Nephron progenitor cell (in vitro differentiated cells): ENCODE measurements at places on chromosomes 12 and 14.

GRCh38 chr14:96681829-96682228 lies 115.4 kb upstream of the VRK1 start:
- DNase-seq, result no peak

GRCh38 chr12:91111366-91112325 lies at the start of gene LUM:
LUM (minus strand) TSS chr12:91111494; CDS start chr12:91108979, 2,515 bp downstream.
- DNase-seq, result peak; percentile 8

- DNase-seq, result no peak
Observed at GRCh38 chr12:12081836-12082497, 11.2 kb downstream of the BCL2L14 start.

GRCh38 chr12:122860040-122860853 lies 25.0 kb downstream of the HIP1R start:
- DNase-seq, result peak; percentile 87

GRCh38 chr14:81350344-81351130 lies 49.6 kb downstream of the STON2 start:
- no peak for DNase-seq

- no peak for DNase-seq
Observed at GRCh38 chr14:76320975-76321374, 55.0 kb upstream of the ESRRB start.

DNA sequence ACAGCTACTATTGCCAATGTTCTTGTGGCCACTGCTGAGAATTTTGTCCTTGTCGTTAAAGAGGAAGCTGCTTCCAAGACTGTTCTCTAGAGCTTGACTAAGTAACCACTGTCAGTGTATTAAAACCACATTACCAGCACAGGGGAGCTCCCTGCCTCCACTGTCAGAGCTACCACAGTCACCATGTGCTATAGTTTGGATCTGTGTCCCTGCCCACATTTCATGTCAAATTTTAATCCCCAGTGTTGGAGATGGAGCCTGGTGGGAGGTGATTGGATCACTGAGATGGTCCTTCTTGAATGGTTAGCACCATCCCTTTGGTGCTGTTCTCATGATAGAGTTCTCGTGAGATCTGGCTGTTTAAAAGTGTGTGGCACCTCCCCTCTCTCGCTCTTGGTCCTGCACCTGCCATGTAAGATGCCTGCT lies 23.2 kb upstream of the RAP1B start:
- DNase-seq, result no peak

DNA sequence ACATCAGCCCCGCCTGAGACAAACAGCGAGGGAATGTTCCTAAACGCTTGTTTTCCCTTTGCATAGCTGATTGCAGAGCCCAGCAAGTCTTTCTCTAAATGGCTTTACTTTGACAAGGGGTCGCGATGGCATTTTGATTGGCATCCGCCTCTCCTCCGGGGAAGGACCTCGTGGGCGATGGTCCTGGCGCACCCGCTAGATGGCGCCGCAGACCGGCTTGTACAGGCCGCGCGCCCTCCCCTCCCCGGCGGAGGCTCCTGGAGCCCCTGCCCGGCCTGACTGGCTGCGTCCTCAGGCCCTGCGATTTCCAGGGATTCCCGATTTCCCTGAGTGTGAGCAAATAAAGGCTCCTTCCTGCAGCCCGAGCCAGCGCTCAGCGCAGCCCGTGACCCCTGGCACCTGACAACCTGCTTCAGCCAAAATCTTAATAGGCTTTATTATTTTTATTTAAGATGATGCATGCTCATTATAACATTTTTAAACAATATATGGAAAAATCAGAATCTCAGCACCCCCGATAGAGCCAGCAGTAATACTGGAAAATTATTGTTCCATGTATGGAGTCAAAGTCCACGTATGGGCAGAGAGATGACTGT lies 468.3 kb downstream of the AACS start:
- peak; percentile 88 for DNase-seq

DNA sequence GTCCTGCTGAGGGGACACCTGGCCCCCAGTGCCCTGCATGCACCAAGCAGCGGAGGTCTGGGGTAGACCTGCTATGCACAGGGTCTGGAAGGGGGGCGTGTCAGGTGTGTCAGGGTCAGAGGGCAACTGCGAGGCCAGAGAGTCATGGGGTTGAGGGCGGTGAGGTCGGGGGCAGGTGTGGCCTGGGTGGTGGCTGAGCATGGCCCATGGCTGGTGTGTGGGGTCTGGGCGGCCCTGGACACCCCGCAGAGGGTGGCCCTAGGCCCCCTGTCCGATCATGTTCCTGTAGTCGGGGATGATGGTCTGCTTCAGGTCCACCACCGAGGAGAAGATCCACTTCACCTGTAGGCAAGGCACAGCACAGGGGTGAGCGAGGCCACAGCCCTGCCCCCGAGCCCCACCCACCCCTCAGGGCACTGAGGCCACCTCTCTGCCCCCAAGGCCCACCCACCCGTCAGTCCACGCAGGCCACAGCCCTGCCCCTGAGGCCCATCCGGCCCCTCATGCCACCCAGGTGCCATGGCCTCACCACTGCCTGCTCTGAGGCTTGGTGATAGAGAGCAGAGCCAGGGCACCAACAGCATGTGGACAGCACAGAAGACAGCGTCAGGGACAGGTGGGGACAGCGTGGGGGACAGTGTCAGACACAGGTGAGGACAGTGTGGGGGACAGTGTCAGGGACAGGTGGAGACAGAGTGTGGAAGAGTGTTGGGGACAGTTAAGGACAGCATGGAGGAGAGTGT lies 211.3 kb downstream of the TMEM121 start:
- no peak for DNase-seq

- DNase-seq, result no peak
Observed at GRCh38 chr14:97097296-97097695, 300.1 kb downstream of the VRK1 start.

DNA sequence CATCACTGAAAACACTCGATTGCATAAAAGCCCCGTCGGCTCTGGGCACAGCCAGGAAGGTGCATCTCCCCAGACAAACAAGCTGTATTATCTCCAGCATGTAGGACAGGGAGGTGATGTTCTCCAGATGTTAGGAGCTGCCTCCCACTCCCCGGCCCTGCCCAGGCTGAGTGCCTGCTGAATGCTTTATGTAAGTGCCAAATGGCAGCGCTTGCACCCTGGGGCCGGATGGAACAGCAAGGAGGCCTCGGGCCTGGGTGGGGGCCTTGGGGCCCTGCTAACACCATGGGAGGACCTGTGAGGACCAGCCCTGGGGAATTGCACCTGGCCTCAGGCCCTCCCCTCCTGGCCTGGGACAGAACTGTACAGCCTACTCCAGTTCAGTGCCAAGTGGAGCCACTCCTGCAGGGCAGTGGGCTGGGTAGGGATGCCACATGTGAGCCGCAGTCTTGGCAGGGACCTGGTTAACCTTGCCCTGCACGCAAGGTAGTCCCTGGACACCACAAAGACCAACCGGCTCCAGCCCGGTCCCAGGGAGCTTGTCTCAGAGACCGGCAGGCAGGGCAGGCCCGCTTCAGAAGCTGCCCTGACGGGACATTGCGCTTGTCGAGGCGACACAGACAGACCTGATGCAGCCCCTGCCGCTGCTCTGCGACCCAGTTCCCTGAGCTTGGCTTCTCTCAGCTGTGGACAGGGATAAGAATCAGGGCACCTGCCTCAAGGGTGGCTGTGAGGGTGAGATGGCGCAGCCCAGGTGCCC lies 35.3 kb upstream of the PPP1R13B start:
- DNase-seq, result no peak

DNA sequence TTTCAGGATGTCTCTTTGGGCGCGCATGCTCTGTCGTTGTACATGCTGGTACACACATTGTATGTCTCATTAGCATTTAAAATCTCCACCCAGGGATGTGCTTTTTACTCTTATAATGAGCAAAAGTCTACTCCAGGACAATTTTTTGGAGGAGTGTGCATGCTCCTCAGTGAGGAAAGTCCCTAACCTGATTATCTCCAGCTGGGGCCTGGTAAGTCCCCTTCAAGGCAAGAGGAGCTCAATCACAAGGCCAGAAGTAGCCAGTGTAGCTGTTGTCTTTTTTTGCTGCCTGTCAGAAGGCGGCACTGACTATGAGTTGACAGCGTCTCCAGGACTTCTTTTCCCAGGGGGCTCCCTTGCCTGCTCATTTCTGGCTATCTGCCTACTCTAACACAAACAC lies 218.3 kb upstream of the CNTN1 start:
- DNase-seq, result peak; percentile 5

- no peak for DNase-seq
Observed at GRCh38 chr14:55713486-55713885, 133.5 kb downstream of the KTN1 start.

DNA sequence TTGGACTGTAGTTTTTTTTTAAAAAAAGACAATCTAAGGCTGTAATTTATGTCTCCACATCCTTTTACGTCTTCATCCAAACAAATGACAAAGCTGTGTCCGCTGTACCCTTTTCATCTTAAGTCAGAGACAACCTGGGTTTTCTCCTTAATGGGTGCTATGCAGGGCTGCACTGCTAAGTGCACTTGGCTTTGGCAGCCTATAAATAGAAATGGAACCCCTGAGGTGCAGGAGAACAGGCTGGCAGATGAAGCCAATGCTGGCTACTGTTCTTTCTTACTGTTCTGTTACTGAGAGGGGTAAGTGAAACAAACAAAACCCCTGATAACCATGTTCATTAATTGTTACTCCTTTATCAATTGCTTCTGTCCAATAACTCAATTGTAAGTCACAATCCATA lies 47.1 kb upstream of the KICS2 start:
- no peak for DNase-seq

GRCh38 chr14:26412421-26412820 lies 185.4 kb downstream of the NOVA1 start:
- DNase-seq, result no peak

GRCh38 chr14:72646861-72647528 lies 246.9 kb downstream of the DPF3 start:
- DNase-seq, result no peak

DNA sequence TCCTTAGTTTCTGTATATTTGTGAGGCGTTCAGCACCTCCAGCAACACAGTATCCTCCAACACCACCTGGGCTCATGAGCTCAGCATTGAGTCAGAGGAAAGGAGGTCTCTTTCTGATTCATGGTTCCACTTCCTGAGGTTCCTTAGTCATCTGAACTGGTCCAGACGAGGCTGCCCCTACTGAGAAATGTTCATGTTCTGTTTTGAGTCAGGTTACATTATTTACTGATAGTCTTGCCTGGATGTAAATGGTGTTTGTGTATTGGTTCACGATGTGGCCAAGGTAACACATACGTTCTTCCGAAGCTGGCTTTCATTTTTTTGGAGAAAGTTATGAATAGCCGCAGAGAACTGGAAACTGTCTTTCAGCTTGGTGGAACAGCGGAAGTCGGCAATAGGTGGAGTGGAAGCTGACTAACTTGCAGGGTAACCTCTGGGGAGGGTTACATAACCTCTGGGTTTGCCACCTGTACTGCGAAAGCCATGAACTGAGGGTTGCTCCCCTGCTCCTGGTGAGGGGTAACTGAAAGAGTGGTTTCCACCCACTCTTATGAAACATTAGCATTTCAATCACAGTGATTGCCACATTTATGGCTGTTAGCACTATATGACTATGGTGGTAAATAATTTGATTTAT lies 42.2 kb upstream of the MANSC4 start:
- DNase-seq, result no peak

DNA sequence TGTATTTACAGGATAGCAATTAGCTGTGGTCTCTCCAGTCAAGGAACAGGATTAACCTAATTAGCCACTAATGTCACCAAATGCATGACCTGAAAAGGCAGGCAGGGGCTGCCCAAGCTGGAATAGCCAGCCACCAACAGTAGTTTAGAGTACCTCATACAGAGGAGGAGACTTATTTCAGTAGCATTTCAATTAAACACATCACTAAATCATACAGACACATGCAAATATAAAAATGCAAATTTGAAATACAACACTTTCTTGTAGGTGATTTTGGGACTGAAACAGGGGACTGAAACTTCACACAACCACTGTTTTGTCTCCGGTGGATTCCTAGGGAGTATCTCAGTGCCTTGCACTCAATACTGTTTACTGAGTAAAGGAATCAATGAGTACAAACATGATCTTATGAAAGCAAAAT lies 636 bp upstream of the IFNG-AS1 start:
- DNase-seq, result no peak

- DNase-seq, result no peak
Observed at GRCh38 chr12:68613209-68613904, 2.7 kb downstream of the RAP1B start.

- no peak for DNase-seq
Observed at GRCh38 chr14:32620724-32621123, 291.6 kb downstream of the AKAP6 start.

DNA sequence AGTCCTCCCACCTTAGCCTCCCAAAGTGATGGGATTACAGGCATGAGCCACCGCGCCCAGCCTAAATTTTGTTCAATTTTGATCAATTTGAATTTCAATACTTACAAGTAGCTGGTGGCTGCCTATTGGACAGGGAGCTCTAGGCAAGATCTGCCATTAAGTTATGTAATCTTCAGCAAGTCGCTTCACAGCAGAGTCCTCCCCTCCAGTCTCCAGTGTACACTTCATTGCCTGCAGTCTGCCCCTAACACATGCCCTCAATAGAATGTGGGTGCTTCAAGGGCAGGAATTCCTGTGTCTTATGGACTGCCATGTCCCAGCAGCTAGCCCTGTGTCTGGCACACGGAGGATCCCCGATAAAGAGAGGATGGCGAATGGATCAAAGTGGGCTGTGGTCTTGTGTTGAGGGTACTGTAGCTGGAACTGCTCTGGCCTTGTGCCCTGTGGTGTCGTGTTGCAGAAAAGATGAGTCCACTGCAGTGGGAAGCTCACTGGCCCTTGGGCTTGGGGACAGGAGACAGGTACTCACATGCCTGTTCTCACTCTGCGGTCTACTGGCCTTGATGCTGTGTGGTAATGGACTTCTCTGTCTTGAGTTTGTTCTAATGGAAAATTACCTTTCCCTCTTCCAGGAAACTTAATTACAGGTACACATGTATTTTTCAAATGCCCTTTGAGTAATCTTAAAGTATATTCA lies 67.6 kb downstream of the TECPR2 start:
- DNase-seq, result peak; percentile 27

- DNase-seq, result no peak
Observed at GRCh38 chr12:57201219-57201618, 15.4 kb upstream of the NXPH4 start.

DNA sequence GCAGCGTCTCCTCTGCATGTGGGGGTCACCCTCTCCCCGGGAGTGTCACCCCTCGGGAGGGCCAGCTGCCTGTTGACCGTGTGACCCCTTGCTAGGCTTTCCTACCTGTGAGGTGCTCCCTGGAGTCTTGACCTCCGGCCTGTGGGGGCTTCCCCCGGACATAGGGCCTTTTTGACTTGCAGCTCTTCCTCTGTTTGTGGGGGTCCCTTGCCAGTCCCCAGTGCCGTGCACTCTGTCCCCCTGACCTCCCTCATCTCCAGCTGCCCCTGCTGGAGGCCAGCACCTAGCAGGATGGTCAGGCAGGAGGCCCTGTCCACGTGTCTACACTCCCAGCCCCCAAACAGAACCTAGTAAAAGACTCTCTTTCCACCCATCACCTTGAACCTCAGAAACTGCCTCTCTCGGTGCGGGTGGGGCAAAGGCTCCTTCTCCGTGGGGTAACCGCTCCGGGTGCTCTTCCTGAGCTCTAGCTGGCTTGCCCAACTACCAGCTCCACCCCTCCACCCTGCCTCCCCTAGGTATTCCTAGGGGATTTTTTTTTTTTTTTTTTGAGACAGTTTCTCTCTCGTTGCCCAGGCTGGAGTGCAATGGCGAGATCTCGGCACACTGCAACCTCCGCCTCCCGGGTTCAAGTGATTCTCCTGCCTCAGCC lies 810 bp downstream of the AACS start:
- DNase-seq, result no peak
